ENCODE measurements at places on chromosomes 1 and 21.
A peak's percentile ranks its signal among the peaks of the same experiment; 100 is the strongest.

DNA sequence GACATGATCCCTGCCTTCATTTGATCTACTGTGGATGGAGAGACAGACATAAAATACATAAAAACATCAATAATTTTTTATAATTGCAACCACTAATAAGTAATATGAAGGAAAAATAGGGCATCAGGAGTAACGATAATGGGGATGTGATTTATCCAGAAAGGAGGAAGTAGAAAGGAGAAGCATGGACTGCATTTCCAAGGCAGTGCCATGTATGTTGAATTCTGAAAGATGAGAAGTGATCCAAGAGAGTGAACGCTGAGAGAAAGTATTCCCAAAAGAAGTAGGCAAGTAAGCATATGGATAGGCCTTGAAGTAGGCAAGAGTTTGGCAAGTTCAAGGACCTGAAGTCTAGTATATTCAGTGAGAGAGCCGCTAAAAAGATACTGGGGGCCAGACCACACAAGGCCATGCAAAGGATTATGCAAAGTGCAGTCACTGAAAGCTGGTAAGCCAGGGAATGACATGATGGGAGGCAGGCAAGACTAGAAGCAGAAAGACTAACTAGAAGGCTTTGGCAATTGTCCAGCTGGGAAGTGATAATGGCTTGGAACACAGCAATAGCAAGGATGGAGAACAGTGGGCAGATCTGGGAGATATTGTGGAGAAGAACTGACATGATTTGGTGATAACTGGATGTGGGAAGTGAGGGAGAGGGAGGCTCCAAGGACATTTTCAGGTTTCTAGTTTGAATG lies 85.9 kb downstream of the TM2D1 start:
- DNase-seq, result no peak

- DNase-seq, result no peak
Observed at GRCh38 chr1:87958201-87958600, 629.5 kb downstream of the LMO4 start.

GRCh38 chr1:201468501-201468843 lies 516 bp downstream of the PHLDA3 start:
- DNase-seq, result no peak

DNA sequence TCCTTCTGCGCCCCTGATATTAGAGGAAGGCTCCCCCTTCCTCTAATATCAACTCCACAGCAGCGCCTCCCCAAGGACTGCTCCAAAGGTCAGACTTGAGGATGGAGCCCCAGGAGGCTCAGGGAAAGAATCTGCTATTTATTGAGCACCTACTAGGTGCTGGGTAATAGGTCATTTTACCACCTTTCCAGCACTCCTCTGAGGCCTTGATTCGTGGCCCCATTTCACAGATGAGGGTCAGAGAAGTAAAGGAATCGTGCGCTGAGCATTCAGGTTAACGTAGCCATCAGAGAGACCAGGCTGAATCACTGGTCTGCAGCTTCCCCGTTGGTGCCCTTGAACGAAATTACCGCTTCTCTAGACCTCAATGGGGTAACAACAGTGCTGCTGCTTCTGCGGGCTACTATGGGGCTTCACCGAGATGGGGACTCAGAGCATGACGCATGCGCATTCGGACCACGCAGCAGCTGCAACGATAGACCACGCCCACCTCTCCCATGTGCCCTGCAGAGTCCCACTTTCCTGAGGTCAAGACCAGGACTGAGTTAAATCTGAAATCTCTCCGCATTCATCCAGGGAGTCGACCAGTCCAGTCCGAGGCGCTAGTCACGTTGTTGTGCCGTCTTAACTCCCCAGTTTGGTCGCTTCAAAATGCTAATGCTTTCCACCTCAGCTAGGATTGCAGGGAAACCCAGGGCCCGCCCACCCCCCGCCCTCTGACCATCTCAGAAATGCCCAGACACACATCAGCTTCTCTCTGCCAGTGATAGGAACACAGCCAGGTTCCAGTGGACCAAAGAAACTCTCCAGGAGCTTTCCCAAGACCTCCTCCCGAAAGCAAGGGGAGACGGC lies 12.9 kb downstream of the CAMK2N1 start:
- DNase-seq, result no peak

DNA sequence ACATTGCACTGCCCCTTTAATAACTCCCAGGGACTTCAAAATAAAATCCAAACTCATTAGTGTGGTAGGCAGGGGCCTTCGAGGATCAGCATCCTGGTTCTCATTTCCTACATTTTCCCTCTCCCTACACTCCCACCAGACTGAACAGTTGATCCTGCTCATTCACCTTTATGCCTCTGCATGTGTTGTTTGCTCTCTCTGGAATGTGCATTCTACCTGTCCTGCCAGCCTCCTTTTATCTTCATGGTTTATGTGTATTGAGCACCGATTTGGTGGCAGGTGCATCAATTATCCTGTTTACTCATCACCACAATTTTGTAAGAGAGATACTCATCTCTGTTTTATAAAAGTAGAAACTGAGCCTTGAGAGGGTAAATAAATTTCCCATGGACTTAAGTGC lies 125.0 kb downstream of the ADSS2 start:
- peak; percentile 5 for DNase-seq

GRCh38 chr1:31764312-31765040 lies at the start of gene ADGRB2:
Gene ADGRB2 (minus strand): TSS chr1:31764340. CDS start chr1:31757221, 7,119 bp downstream.
- no peak for DNase-seq

DNA sequence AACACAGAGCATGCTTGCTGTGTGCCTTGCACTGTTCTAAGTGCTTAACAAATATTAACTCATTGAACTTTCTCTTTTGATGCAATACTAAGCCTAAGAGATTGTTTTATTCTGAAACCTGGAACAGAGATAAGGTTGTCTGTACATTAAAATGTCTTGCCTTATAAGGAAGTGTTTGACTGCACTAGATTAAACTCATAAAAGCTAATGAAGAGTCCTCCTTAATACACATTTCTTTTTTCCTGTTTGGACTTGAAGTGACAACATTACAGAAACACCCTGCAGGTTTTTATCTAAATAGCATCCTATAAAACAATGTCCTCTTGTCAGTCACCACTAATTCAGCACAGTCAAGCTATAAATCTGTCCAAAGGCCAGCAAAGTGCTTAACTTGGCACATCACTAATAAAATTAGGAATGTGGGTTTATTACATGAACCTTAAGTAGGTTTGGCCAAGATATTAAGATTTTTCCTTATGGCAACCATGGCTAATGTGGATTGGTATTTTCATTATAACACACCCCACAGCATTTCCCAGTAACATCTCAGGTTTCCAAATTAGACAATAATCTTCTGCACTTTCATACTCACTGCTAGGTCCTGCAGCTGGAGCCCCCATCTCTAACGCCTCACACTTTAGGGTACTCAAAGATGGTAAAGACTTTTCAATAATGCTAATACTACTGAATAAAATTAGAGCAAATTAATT lies 389.7 kb downstream of the LMO4 start:
- no peak for DNase-seq

DNA sequence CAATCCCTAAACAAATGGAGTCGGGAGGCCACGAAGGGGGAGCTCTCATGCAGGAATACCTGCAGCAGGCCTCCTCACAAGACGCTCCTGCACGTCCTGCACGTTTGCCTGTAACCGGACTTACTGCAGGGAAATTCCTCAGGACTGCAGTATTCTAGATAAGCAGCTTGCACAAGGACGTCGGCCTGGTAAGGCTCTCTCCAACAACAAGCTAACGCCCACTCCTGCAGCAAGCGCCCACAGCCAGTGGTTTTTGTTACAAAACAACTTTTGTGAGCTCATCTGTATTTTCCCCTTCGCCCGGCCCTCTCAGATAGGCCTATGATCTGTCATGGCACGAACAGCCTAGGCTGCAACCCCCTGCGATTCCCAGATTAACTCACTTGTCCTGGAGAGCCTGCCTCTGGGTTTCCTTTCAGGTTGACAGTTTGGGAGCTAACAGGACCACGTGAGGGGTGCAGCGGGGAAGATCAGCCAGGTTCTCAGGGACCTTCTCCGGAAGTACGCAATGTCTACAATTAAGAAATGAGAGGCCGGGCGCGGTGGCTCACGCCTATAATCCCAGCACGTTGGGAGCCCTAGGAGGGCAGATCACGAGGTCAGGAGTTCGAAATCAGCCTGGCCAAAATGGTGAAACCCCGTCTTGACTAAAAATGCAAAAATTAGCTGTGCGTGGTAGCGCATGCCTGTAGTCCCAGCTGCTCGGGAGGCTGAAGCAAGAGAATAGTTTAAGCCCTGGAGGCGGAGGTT lies 921 bp upstream of the MIB2 start:
- DNase-seq, result no peak

- peak; percentile 43 for DNase-seq
Observed at GRCh38 chr1:53633073-53633704, 105.8 kb downstream of the GLIS1 start.

DNA sequence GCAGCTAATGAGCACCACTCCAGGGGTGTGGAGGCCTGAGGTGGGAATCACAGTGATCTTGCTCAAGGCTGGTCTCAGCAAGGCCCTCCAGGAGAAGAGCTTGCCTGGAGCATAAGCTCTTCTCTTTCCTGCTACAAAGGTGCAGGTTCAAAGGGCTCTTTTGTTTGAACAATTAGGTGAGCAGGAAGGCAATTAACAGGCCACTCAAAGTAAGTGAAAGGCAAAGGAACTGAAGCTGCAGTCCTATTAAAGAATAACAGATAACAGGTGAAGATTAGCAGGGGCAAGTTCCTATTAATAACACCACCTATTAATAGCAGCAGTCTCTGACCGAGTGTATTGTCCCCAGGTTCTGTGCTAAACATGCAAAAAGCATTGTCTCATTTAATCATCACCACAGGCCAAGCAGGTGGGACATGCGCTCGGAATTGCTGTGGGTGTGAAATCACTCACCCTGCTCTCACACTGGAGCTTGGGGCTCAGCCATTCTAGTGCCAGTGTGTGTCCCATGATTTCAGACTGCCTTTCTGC lies 113.8 kb downstream of the RHOU start:
- DNase-seq, result no peak

GRCh38 chr1:6348511-6349191 lies 44.9 kb downstream of the ACOT7 start:
- no peak for DNase-seq

DNA sequence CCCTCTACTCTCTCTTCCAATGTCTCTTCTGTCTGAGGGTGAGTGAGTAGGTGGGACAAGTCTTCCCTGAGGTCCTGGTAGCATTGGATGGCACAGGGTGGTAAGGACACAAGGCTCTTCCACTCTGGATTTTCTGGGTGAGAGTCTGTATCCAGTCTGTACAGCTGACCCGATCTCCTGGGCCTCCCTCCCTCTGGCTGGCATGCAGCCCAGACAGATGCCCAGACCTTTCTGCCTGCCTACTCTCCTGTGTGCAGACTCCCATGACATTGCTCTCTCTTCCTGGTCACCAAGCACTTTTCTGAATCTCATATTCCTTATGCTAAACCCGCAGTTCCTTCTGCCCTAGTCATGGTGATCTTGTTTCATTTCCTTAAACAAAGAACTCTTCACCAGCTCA lies 100.3 kb downstream of the GRIK3 start:
- DNase-seq, result no peak

GRCh38 chr1:232223183-232223708 lies 406.7 kb downstream of the SIPA1L2 start:
- no peak for DNase-seq

DNA sequence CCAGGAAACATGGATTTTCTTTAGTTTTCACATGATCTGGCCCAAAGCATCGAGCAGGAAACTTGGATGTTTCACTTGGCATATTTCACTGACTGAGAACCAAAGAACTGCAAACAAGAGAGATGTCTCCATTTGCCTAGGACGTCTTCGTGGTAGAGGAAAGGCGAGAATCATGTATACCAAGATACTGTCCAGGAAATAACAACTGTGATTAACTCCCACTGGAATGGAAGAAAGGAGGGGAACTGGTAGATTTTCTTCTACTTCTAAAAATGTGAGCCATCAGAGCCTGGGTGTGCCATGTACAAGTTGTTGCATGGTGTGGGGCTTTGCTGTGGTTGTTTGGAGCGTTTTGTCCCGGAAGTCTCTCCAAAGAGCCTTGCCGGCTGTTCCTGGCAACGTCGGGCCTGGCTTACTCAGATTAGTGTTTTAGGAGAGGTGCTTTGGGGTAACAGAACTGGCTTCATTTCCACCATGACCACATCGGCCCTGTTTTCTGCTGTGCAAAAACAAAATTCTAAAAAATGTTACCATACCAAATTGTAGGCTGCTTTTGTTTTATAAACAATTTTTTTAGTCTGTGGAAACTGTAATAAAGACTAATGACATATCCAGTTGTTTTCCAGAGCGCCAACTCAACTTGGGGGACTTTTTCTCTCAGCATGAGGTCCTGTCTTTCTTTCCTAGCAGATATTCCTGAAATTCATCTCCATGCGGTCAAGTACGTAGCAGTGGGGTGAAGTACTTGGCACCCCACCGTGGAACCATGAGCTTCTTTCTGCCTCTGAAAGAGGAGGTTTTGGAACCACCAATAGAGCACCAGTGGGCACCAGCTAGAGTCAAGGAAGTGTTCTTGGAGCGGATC lies 118.3 kb downstream of the TM2D1 start:
- peak; percentile 91 for DNase-seq

- DNase-seq, result no peak
Observed at GRCh38 chr21:14353726-14354125, 29.2 kb downstream of the HSPA13 start.

GRCh38 chr1:107378426-107378825 lies 237.6 kb downstream of the NTNG1 start:
- no peak for DNase-seq

DNA sequence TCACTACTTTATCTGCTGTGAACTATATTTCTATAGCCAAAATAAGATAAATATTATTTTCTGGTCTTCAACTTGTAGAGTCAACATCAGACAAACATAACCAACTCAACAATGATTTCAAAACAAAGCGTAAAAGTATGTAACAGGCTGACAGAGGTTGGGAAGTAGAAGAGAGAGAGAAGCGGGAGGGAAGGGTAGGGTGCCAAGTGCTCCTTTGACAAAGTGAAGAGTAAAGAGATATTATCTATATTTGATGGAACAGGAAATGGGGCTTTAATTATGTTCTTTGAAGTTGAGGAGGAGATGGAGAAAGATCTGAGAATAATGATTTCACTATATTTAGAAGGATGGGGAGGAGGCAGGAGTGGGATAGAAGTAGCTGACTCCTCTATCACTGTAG lies 70.1 kb downstream of the DNTTIP2 start:
- DNase-seq, result no peak

Measured in coronary artery (tissue), 2 donors.